ENCODE measurements at places on chromosomes 2 and 18.

DNA sequence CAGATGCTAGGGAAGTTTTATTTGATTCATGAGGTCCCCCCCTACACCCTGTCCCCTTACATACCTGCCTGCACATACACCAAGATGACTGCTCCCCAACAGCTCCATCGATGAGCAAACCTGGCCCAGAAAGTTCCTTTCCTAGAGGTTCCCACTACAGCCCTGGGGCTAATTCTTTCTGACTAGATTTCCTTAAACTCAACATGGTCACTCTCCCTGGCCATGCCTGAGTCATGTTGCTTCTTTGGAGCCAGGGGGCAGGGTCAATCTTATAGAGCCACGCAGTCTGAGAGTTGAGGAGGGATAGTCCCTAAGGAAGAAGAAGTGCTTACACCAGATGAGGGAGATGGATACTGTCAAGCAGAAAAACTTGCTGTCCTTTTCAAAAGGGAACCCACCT is 67.7 kb upstream of the GLI2 start:
- DNase-seq = no peak

DNA sequence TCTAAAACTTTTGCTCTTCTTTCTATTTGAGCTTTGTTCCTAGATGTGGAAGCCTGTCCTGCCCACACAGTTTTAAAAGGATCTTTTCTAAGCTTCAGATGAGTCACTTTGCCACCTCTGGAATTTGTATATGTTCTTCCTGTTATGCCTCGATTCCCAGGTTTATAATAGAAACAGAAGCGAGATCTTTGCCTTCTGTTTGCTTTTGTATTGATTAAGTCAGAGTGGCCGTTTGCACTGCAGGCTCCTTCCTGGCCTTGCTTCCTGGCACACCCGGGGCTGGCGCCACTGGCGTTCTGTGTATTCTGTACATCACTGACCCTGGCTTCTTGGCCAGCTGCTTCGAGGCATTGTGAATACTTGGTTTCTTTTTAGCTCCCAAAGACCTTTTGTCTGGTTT is 91.8 kb downstream of the MTCL1 start:
- no peak for DNase-seq

GRCh38 chr2:237572742-237573101 is 6.3 kb downstream of the PRLH start:
- no peak for DNase-seq

GRCh38 chr18:32899819-32900218 is 127.0 kb upstream of the KLHL14 start:
- DNase-seq = no peak

GRCh38 chr2:165576409-165577154 is 107.1 kb downstream of the CSRNP3 start:
- DNase-seq = no peak

DNA sequence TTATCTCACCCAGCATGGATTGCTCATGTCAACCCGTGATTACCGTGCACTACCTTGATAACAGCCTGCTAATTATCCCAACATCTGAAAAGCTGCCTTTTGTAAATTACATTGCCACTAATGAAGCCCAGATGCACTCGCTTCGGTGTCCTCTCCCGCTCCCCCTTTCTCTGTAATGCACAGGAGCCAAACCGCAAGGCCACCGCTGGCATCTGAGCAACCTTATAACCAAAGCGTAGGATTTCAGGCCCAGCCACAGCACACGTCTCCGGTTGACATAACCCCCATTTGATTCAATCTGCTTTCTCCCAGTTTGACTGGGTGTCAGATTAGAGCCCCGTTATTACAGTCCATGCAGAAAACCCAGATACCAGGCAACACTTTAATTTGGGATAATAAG is 341.2 kb downstream of the ALK start:
- DNase-seq = no peak

DNA sequence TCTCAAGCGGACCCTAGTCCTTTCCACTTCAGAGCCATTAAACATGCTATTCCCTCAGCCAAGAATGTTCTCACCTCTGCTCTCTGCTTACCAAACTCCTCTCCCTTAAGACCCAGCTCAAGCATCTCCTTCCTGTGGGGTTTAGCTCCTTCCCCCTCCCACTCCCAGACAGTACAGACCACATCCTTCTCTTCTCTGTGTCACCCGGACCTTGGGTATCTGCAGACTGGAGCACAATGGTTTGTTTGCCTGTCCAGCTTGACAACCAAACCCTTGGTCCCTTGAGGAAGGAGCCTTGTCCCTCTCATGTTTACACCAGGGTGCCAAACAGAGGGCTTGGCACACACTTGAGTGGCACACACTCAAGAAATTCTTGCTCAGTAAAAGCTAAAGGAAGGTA is 4.1 kb upstream of the CD8A start:
- DNase-seq = no peak

- DNase-seq = no peak
Observed at GRCh38 chr2:15681089-15681885, 89.6 kb downstream of the DDX1 start.

DNA sequence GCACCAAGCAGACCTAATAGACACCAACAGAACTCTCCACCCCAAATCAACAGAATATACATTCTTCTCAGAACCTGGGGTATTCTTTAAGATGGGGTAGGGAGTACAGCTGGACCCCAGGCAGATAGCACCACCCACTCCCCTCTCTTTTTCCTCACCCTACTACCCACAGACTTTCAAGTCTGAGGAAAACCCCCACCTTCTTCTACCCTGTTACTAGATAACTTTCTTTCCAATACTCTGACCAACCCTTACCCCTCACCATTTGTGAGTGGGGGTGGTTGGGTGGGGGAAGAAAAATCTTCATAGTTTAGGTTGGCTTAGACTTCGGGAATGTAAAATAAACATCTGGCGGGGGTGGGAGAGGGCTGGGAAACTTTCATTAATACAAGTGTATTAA is 20.3 kb upstream of the ZBTB14 start:
- DNase-seq = no peak

GRCh38 chr18:47978141-47978540 is 47.7 kb upstream of the SMAD2 start:
- no peak for DNase-seq

- DNase-seq = no peak
Observed at GRCh38 chr2:105771836-105772235, 27.1 kb downstream of the NCK2 start.

DNA sequence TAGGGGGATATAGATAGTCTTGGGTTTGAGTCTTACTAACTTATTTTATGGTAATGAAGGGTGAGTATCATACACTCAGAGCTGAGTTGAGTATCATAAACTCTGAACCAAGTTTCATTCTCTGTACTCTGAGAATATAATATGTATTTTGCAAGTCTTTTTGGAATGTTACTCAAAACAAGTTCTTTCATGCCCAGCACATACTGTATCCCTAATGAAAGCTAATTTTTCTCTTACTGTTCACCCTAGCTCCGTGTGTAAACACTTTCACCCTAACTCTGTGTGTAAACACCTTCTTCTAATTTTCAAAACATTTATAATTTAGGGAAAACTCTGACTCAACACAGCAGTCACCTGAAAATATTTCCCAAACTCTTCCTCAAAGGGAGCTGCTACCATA is 29.7 kb upstream of the CHST9 start:
- DNase-seq = no peak

- DNase-seq = no peak
Observed at GRCh38 chr2:110848519-110849030, 116.2 kb downstream of the ACOXL start.

DNA sequence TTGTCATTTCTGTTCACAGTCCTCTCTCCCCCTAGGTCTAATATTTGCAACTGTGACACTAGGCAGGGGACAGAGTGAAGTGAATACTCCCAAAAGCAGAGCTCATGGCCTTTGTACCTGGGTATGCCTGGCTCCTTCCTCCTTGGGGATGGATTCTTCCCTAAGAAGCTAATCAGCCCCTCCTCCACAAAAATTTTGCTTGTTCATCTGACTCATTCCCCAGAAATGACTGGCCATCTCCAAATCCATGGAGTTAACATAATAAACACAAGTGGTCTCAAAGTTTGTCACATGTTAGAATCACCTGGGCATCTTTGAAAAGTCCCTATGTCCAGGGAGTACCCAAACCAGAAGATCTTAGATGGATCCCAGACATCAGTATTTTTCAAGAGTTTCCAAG is 65.3 kb downstream of the SUCLG1 start:
- DNase-seq = no peak

DNA sequence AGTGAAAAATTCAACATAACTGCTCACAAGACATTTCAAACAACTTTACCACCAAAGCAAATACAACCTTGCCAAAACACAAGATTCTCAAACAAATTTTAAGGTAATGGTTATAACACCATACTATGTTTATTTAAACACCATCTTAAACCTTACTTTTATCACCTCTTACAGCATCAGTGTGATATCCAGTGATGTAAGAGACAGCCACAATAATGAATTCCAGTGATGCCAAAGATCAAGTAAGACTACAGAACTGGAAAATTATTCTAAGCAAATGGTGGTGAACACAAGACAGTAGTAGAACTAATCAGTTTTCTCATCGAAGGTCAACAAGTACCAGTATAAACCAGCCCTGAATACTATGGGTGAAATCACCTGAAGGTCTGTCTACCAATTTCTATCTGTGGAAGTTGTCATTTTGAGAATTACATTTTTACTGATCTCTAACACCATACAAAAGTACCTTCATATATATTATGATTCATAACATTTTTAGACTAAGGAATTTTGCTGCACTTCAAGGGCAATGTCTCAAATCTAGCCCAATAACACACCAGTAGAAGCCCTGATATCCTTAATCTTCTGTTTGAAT is 146.2 kb downstream of the RBMS1 start:
- no peak for DNase-seq

GRCh38 chr2:169746240-169746639 is 12.6 kb downstream of the KLHL23 start:
- no peak for DNase-seq

DNA sequence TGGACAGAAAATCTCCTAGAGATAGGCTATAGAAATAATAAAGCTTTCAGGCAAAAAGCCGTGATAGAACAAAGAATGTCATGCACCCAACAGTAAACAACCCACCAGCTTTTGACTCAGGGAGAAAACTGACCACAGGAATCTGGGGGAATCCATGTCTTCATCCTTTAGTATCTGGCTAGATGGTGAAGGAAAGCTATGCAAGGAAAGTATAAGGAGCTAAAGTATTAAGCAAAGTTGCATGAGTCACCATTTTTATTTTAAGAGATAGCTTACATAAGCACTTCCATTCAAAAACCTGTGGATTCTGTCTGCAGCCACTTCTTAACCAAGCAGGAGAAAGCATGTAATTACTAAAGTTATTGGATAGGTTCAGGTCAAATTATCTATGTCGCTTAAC is 363.8 kb downstream of the LRP1B start:
- no peak for DNase-seq

DNA sequence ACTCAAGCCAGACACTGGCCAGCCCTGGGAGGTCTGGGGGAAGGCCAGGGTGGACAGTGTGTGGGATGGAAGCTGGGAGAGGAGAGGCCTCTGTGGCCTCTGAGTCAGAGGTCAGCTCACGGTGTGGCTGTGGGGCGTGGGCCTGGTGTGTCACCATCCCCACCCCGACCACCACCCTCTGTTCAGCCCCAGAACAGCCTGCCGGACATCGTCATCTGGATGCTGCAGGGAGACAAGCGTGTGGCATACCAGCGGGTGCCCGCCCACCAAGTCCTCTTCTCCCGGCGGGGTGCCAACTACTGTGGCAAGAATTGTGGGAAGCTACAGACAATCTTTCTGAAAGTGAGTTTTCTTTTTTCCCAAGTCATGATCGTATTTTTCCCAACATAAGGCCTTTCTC is 110.5 kb downstream of the DYSF start:
- no peak for DNase-seq

DNA sequence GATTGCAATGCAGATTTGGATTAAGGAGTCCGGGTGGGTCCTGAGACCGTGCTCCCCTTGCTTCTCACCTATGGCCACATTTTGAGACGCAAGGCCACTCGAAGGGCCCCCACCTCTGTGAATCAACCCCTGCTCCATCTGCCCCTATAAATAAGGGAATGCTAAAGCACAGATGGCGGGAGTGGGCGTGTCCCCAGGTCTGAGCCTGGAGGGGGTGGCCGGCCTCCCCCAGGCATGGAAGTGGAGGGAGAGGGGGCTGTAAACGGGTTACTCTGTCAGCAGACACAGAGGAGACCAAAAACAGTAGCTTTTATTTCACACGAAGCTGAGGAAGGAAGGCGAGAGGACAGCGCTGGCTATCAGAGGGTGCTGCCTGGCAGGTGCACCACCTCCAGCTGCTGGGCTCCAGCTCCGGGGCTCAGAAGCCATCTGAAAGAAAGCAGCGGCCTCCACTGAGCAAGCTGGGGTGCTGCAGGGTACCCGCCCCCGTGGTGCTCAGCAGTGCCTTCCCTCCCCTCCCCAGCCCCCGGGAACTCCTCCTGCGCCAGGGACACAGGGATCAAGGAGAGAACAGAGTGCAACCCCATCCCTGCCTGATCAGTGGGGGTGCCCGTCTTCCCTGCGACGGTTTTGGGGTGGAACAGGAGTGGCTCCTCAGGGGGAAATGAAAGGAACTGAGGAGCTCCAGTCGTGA is 56.7 kb upstream of the RAB6C start:
- DNase-seq = no peak

- DNase-seq = no peak
Observed at GRCh38 chr2:108594982-108595464, 60.8 kb downstream of the LIMS1 start.

DNA sequence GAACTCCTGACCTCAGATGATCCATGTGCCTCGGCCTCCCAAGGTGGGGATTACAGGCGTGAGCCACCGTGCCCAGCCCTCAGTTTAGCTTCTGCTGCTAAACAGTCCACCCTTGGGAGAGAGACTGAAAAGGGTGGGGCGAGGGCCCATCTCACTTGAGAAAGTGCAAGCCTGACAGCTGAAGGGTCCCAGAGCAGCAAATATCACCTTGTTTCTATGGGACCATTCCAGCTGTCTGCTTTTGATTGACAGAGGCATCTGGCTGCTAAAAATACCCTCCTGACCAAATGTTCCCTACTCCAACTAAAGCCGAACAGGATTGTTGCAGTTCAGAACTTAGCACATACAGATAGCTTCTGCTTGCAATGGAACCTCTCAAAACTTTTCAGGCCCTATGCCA is 436 bp upstream of the SMYD1 start:
- no peak for DNase-seq

- no peak for DNase-seq
Observed at GRCh38 chr2:159091976-159092375, 123.5 kb downstream of the TANC1 start.

- DNase-seq = no peak
Observed at GRCh38 chr2:223020971-223021675, 30.9 kb upstream of the KCNE4 start.

- DNase-seq = no peak
Observed at GRCh38 chr18:7370375-7370774, 139.5 kb downstream of the LRRC30 start.

- DNase-seq = no peak
Observed at GRCh38 chr2:213010106-213010779, 141.2 kb downstream of the IKZF2 start.

GRCh38 chr2:45713591-45713990 is 62.1 kb downstream of the PRKCE start:
- no peak for DNase-seq

- DNase-seq = no peak
Observed at GRCh38 chr18:41444943-41445342, 510.1 kb upstream of the PIK3C3 start.

- DNase-seq = no peak
Observed at GRCh38 chr2:42025151-42025582, 22.7 kb upstream of the PKDCC start.

GRCh38 chr2:20648206-20648605 is 2.7 kb downstream of the HS1BP3 start:
- DNase-seq = no peak

- DNase-seq = no peak
Observed at GRCh38 chr2:66553370-66553769, 118.4 kb downstream of the MEIS1 start.

All from activated CD8-positive, alpha-beta memory T cell treated with anti-CD3 and anti-CD28 coated beads for 1 hour (primary cell).